Foreskin keratinocyte (primary cell): ENCODE measurements at places on chromosomes 4 and X.

DNA sequence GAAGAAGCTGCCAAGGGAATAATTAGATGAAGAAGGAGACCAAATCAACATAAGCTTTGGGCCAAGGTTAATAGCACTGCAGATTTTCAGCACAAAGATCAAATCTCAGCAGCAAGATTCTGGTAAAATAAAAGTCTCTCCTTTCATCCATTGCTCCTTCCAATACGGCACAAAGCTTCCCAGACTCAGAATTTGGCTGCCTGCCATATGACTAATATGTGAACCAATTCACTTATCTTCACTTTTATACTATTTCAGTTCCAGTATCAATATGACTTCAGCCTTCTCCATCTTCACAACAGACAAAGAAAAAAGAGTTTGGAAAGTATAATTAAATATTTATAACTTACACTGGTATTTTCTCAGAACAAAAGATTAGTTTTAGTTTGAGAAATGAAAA lies 978.3 kb upstream of the GRID2 start:
- DNase-seq, result peak; percentile 33

GRCh38 chr4:5276475-5277075 lies 225.3 kb downstream of the STK32B start:
- no peak for DNase-seq

GRCh38 chr4:25870081-25870480 lies 7.3 kb upstream of the SEL1L3 start:
- no peak for DNase-seq

GRCh38 chr4:150619042-150619441 lies 37.1 kb downstream of the MAB21L2 start:
- DNase-seq, result no peak
